Activated naive CD4-positive, alpha-beta T cell (primary cell): ENCODE measurements at places on chromosomes 6 and 20.

DNA sequence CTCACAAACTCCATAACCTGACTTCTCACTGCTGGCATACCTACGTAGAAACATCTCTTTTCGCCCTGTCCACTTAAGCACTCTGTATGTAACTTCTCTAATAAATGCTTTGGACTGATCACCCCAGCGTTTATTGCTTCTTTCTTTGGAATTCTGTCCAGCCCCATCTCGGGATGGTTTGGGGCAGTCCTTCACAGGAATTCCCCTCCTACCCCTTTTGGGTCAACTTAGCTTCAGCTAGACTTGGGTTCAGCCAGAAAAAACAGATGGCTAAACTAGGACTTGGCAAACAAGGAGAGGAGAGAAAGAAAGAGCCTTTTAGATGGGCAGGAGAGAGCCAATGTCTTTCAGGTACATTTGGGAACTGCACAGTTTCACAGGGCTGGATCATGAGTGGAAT lies 3.9 kb upstream of the LTV1 start:
- no peak for DNase-seq

DNA sequence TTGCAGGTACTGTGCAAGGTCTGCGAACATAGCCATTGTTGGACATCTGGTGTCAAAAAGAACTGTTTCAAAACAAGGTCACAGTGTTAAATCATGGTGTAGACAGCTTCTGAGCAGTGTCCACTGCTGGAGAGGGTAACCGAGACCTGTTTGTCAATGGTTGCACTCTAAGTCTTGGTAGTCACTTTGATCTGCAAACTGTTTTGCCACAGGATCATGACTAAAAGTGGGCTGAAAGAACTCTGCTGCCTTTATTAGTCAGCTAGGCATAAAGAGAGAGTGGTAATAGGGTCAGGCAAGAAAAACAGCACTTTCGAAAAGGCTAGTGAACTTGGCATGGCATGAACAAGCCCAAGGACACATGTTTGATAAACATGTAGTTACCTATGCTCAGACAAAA lies 552.3 kb upstream of the CITED2 start:
- DNase-seq = no peak

GRCh38 chr6:98241630-98242029 lies 592.7 kb upstream of the POU3F2 start:
- DNase-seq = no peak

DNA sequence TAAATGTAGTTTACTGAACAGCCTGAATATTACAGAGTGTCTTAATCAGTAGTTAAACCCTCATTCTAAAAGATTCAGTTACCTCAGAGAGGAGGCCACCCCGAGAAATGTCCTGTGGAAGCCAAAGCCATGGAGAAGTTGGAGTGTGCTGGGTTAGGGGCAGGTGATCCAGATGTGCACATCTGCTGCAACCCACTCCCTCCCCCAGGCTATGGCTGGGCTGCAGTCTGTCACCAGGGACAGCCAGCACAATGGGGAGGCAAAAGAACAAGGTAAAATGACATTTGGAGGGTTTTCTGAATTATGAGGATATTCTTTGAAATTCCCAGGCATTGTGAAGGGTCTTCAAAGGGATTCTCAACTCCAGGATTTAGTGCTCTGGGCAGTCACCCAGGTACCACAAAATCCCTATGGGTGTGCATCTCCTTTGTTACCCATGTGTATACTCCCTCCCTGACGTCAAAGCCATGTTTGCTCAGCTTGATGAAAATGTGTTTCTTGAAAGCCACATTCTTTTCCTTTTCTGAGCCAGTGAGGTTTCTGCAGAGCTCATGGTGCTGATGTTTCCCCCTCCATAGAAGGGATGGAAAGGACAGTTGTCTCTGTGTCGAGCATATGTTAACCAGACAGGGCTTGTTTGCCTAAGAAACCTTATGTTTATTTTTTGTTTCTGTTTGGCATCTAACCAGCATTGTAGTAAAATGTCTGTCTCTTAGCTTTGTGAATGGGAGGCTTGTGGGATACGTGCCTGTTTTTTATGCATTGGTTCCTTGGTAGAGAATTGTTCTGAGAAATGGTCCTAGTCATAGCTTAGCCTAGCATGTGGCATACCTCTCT lies 212.3 kb upstream of the TBX18 start:
- DNase-seq = no peak

GRCh38 chr20:43963233-43963632 lies 48.6 kb downstream of the TOX2 start:
- no peak for DNase-seq

- no peak for DNase-seq
These were observed 13.5 kb downstream of the REV3L start for GRCh38 chr6:111469543-111469942.

DNA sequence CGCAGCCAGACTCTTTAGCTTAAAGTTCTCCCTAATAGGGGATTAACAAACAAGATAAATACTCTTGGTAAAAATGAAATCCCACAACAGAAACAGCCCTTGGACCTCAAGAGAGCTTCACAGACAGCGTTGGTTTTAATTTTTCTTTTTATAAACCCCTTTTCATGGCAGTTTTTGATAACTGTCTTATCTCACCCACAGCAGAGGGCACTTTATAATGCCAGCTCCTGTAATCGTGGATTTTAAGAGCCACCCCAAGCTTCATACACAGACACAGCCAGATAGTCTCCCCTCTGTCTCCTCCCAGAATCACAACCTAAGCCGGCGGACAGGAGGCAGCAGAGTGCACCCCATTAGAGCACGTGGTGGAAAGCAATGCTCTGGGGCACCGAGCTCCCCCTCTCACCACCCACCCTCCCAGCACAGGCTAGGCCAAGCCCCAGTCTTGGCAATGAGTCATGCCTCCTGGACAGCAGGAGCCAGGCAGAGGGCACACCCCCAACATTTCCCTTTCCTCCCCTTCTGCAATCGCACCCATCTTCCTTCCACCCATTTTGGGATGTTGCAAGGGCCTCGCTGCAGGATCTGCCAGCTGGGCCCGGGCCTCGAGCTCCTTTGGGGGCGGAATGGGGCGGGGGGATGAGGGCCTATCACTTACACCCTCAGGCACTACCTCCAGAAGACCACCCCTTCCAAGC lies 2.4 kb downstream of the JAG1 start:
- DNase-seq = no peak

DNA sequence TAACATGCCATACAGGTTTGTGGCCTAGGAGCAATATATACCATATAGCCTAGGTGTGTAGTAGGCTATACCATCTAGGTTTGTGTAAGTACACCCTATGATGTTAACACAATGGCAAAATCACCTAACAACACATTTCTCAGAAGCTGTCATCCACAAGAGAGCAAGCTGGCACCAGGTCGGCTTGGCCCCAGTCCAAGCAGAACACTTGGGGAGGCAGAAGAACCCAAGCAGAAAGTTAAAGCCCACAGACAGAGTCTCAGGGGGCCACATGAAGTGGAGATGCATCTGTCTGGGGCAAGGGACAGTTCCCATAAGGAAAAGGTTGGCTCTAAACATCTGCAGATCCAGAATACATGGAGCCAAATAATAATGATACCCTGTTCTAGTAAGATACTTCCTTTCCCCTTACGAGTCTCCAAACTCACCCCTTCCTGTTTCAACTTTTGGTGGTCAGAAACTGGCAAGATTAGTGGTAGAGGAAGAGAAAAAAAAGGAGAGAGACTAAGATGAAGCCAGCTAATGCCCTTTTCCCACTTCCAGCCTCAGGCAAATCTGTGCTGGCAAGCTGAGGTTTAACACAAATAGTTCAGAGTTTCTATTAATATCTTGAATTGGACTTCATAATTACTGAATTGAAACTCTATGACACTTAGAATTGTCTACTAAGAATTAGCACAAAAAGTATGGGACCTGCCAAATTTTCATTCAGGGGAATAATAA lies 29.5 kb downstream of the TCF21 start:
- DNase-seq = no peak

DNA sequence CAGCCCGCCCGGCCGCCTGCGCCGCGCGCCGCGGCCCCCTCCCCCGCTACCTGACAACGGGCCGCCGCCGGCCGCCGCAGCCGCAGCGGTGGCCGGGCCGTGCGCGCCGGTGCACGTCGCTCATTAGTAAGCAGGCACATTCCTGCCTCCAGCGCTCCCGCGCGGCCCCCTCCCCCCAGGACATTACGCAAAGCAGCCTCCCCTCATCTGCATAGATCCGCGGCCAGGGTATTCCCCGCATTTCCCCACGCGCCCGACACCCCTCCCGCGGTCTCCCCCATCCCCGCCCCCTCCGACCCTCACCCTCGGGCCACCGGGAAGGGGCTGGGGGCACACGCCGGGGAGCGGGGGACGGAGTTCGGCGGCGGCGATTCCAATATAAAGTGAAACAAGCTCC lies at the start of gene HIVEP2:
Gene HIVEP2, minus strand, starts transcription at position 128 of the 397 bp plus-strand sequence. CDS start 170,438 bp downstream, outside the sequence.
- peak; percentile 79 for DNase-seq

GRCh38 chr20:34525709-34526416 lies 9.6 kb downstream of the DYNLRB1 start:
- no peak for DNase-seq

DNA sequence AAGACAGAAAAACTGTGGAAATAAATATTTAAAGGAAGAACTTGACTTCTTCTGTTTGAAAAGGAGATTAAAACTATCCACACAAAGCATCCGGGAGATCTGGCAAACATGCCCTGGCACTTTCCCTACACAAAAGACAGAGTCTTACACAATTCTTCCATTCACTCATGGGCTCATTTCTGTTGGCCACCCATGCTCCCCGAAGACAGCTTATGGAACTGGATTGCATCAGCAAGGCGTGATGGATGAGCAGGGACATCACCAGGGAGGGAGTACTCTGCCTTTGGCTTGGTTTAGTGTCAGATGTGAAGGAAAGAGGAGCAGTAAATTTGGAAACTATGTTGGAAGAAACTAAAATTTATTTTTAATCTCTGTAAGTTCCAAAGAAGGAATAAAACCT lies 379.3 kb downstream of the CD109 start:
- DNase-seq = no peak

GRCh38 chr6:162242915-162243314 lies 484.7 kb downstream of the PRKN start:
- DNase-seq = no peak

- no peak for DNase-seq
These were observed 4.4 kb downstream of the FIG4 start for GRCh38 chr6:109695468-109695867.

DNA sequence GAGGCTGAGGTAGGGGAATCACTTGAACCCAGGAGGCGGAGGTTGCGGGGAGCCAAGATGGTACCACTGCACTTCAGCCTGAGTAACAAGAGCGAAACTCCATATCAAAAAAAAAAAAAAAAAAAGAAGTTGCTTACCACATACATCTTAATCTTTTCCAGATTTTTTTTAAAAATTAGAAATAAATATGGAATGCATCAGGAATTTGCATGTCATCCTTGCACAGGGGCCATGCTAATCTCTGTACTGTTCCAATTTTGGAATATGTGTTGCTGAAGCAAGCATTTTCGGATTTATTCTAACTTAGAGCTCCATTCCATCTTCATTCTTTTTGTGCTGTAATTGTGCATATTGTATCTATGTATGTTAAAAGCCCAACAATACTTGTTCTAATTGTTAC lies 62.5 kb downstream of the TRPC4AP start:
- DNase-seq = no peak

DNA sequence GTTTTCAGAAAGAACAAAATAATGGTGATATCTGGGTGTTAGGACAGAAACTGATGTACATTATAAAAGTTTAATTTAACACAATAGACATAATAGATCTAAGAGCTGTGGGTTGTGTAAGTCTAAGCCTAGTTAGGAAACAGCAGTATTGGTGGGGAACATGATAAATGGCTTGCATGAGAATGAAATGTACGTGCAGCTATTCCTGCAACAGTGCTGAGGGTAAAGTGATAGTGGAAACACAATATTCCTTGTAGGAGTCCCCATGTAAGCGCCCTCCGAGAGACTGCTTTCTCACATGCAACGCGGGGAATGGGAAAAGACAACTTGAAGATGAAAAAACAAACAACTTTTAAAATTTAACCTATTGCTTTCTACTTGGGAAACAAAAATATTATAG lies 96.6 kb upstream of the TRAF3IP2 start:
- DNase-seq = no peak

DNA sequence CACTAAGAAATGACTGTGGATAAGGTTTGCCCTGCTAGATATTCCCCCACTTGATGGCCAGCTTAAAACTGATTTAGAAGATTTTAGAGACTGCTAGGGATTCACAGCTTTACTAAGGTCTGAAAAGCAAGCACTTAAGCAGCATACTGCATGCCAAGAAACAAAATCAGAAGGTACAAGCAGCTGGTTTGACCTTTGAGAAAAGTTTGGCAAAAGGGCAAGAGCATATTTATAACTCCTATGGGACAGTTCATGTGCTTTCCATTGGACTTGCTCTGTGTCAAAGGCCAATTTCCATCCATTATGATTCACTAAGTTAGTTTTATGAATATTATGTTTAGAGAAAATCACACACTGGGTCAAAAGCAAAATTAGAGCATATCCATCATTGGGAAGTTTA lies 402.8 kb downstream of the PKHD1 start:
- no peak for DNase-seq

GRCh38 chr6:113304116-113304515 lies 553.0 kb upstream of the MARCKS start:
- DNase-seq = no peak

- no peak for DNase-seq
These were observed 71.2 kb downstream of the KIAA0319 start for GRCh38 chr6:24574809-24575208.

GRCh38 chr20:18048176-18048575 lies 9.5 kb downstream of the OVOL2 start:
- DNase-seq = no peak

- no peak for DNase-seq
These were observed 440.8 kb downstream of the UTRN start for GRCh38 chr6:144725736-144726522.

DNA sequence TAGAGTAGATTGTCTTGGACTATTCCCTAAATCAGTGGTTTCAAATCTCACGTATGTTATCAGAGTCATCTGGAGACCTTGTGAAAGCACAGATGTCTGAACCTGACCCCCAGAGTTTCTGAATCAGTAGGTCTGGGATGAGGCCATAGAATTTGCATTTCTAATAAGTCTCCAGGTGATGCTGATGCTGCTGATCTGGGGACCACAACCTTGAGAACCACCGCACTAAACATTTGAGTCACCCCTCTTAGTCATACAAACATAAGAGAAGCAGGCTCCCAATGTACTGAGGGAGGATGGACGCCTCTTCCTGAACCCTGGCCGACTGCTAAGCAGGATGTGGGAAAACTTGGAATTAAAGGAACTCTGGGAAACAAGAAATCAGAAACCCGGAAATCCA lies 187.8 kb upstream of the PRDM1 start:
- no peak for DNase-seq

- DNase-seq = no peak
These were observed 19.6 kb upstream of the FNDC1 start for GRCh38 chr6:159149641-159150040.

DNA sequence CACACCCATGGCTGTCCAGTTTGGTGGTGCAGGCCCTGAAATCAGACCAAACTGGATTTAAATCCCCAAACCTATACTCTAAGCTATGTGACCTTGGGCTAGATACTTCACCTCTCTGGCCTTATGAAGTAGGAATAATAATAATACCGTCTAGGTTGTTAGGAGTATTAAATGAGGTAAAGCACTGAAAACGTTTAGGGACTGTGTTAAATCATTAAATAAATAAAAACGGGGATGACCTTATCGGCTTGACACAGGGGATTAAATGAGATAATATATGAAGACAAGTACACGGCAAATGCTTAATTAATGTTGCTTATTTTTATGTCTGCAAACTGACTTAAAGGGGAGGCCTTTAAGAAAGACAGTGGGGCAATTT lies 672 bp upstream of the STK4 start:
- DNase-seq = no peak

- DNase-seq = no peak
These were observed 1.7 kb upstream of the PLA2G7 start for GRCh38 chr6:46736906-46737305.

GRCh38 chr6:160355001-160355400 lies 6.8 kb downstream of the SLC22A3 start:
- no peak for DNase-seq

- DNase-seq = no peak
These were observed 59.7 kb downstream of the PHACTR1 start for GRCh38 chr6:12776291-12776690.
